ENCODE measurements at places on chromosomes 1 and 21.

GRCh38 chr1:204746838-204747442 lies 61.4 kb upstream of the LRRN2 start:
- DNase-seq: no peak

GRCh38 chr1:178038372-178038771 lies 55.5 kb upstream of the RASAL2 start:
- DNase-seq: no peak

DNA sequence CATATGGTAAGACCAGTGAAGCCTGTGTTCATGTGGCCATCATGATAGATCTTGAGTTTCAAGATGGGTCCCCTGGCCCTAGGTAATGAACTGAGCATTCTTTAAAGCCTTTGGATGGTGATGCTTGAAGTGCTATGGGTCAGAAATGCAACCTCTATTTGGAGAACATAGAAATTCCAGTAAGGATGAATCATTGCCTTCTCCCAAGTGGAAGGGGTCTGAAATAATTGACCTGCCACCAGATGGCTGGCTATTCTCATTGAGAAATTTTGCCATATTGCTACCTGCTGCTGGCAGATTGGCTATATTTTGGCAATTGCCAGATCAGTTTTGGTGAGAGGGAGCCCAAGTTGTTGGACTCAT lies 739 bp upstream of the IFI6 start:
- no peak for DNase-seq

GRCh38 chr1:25037174-25038074 lies 107.3 kb upstream of the RUNX3 start:
- DNase-seq: no peak

DNA sequence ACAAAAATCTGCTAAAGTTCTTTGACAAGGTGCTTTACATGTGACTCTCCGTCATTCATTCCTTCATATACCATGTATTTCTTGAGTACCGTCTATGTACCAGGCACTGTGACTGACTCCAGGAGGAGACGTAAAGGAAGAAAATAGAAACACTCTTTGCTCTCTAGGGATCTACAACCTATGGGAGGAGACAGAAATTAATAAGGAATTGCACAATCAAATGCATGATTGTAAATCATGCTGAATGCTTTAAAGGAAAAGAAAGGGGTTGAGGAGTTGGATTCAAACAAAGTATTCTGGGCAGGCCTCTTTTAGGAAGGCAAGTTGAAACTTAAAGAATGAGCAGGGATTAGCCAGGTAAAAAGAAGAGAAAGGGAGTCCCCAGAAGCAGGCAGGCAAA lies 239.1 kb upstream of the FGGY start:
- DNase-seq: no peak

DNA sequence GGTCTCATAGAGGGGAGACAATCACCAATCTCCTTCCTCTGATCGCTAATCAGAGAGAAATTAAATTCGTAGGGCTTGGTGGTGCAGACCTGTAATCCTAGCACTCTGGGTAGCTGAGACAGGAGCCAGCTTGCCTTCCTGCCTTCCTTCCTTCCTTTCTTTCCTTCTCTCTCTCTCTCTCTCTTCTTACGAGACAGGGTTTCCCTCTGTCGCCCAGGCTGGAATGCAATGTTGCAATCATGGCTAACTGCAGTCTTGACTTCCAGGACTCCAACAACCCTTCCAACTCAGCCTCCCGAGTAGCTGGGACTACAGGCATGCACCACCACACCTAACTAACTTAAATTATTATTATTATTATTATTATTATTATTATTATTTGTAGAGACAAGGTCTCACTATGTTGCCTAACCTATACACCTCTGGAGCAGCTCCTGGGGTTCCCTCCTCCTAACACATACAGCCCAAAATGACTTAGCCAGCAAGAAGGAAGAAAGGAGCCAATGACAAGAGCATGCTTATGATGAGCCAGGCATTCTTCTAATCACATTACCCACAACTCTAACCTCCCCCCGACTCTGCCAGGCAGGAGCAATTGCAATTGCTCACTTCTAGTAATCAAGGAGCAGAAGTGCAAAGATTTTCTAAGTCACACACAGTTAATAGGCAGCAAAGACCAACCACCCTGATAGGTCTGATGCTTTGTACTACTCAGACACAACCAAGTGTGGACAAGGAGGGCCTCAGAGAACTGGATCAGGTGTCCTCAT lies 105.4 kb upstream of the F3 start:
- DNase-seq: no peak

DNA sequence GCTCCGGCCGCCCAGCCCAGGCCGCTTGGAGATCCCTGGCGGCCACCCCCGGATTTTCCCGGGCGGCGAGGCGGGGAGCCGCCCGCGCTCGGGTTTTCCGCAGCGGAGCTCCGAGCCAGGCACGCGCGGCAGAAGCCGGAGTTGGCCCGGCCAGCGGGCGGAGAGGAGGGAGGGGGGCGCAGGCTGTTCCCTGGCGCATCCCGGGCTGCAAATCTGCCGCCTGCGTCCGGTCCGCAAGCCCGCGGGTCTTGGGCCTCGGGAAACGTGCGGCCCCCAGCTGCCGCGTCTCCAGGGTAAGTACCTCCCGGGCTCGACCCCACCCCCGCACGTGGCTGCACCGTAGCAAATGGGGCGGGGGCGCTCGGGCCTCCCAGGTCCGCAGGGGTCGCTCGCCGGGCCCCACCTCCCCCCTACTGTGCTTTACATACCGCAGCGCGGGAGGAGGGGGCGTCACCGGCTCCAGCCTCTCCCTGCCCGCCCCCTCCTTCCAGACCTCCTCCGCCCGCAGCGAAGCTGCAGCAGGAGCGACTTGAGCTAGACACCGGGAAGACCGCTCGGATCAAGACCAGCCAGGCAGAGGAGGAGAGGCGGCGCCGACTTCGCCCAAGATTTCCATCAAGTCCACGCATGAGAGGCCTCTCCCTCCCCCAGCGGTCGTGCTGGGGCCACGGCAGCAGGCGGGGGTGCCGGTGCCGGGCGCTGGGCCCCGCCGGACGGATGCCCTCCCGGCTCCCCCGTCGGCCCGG lies 1.6 kb downstream of the TMEM200B start:
- peak; percentile 56 for DNase-seq

DNA sequence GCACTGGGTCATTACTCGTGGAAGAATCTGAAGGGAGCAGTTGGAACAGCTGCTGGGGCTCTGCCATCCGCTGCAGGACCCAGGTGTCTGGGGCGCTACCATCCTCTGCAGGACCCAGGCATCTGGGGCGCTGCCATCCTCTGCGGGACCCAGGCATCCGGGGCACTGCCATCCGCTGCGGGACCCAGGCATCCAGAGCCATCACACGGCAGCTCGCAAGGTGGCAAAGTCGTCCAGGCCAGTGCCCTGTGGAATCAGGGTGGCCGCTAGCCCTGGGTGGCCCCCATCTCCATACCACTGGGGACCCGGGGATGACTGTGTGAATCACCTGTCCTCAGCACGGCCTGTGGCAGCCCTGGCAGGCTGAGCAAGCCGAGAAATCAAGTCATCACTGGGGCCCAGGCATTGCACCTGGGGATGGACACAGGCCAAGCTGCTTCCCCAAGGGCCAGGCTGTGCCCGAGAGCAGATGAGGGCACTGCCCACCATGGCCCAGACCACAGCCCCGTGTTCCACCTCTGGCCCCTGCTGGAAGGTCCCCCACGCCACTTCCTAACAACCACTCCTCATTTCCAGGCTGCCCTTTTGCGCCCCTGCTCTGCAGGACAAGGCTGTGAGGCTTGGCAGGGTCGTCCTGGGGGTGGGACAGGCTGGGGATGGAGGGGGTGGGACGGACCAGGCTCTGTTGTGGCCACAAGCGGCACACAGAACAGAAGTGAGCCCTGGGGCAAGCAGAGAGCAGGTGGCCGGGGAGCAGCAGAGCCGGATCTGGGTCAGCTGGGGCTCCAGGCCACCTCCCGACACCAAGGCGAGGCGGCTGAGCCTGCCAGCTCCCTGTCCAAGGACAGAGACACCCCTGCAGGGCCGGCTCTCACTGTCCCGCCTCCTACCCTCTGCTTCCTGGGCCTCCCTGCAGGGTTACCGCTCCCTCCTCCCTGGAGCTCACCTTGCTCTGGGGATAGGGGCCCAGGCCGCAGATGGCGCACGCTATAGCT lies 12.7 kb downstream of the GABRD start:
- DNase-seq: no peak

DNA sequence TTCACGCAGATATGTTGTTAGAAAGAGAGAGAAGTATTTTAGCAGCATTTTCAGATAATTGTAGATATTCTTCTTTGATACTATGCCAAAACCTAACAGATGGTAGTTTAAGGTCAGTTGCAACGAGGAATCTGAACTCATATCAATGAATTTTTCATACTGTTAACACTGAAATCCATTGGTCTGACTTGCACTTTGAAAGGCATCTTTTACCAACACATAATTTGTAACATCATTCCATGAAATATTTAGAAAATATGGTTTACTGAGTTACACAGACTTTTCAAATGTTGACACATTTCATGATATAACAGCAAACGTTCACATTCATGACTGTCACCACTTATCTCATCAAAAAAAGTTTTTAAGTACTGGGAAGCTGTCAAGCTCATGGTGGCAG lies 4.6 kb downstream of the ACBD6 start:
- DNase-seq: no peak

- DNase-seq: no peak
Observed at GRCh38 chr1:30373471-30374399, 349.6 kb downstream of the MATN1 start.

DNA sequence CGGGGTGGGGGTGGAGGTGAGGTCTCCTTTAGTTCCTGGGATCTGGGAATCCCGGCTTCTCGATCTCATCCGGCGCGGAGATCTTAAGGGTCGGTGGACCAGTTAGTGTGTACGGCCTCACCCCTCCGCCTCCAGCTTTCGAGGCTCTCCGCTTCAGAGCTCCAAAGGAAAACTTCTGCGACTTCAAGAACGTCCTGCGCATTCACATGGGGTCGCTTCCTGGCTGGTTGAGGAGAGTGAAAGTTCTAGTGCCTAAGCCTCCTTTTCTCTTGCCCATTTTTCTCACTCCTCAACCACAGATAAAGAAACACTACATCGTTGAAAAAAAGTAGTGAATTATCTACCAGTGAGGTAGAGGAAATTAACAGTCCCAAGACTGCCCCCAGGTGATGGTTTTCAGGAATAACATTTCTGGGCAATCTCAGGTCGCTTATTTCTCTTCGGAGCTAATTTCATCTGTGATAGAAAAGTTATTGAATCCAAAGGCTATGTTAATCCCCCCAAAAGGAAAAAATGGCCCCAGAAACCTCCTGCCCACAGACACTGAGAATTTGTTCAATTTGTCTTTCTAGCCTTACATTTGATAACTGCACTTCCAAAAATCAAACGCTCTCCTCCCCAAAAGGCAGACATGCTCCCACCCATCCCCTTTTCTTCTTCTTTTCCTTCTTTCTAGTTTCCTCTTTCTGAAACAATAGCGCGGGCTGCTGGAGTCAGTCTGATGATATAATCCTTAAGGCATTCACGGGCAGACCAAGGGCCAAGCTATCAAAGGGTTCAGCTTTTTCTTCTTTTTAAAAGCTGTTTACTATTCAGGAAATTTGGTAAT lies 20.6 kb upstream of the TBX15 start:
- DNase-seq: no peak

- no peak for DNase-seq
Observed at GRCh38 chr1:177975588-177976495, 6.0 kb upstream of the SEC16B start.

DNA sequence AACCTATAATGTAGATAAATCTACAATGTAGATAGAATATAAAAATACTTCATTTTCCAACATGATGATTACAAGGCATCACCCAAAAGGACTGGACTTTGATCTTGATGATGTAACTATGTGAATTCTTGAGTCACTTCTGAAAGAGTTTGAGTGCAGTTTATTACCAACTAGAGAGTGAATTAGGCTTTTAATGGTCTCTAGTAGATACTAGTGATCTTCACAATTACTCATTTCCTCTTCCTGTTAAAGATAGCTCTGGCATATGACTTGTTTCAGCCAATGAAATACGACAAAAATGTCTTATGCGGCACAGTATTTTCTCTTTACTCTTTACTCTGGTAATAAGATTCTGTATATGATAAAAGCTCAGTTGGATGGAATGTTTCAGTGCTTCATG lies 1588.1 kb upstream of the B3GALT2 start:
- no peak for DNase-seq

DNA sequence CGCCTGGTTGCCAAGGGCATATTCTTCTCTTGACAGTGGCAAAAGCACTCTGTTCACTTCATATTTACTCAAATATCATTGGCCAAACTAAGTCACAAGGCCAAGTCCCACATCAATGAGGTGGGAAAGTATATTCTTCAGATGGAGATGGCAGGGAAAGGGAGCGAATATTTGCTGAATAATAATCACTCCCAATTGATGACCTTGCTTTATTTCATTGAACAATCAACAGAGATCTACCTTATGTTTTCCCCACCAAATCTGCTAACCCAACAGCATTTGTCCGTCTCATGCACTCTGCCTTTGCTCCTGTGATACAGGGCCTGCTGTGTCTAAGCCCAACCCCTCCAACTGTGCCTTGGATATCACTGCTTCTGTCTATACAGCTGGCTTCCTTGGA lies 45.2 kb upstream of the PCP4 start:
- DNase-seq: no peak

DNA sequence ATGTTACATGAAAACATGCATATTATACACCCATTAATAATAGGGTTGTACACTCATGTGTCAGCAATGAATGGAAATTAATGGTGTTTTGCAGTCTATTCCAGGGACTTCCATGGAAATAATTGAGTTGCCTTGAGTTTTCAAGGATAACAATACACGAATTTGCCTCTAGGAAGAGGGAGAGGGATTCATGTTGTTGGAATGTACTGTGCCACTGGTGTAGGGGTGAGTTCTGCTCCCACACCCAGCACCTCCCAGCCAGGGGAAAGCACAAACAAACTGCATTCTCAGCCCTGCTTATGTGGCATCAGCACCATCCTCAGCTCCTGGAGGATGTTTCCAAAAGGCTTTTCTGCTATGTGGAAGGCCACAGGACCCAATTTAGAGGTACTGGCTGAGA lies 57.8 kb downstream of the BCAR3 start:
- DNase-seq: no peak

DNA sequence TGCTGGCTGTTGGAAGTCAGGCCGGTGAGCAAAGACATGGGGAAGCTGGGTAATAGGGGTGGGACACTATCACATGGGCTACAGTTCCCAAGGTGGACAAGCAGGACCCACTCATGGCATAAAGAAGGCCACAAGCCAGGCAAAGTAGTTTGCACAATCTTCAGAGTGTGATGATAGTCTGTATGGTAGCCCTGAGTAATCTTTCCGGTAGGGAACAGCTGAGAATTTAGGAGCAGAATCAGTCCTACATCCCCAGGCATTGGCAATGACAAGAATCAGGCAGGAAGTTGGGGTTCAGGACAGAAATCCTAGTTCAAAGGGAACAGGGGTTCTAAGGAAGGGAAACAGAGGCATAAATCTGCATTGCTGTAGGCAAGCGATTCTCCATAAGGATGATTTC lies 23.9 kb upstream of the SPATA6 start:
- DNase-seq: no peak

- no peak for DNase-seq
Observed at GRCh38 chr1:218711884-218712674, 366.9 kb downstream of the TGFB2 start.

All from right lung (tissue), 10 donors.